Neural progenitor cell (in vitro differentiated cells): ENCODE measurements at places on chromosomes 1 and 21.

DNA sequence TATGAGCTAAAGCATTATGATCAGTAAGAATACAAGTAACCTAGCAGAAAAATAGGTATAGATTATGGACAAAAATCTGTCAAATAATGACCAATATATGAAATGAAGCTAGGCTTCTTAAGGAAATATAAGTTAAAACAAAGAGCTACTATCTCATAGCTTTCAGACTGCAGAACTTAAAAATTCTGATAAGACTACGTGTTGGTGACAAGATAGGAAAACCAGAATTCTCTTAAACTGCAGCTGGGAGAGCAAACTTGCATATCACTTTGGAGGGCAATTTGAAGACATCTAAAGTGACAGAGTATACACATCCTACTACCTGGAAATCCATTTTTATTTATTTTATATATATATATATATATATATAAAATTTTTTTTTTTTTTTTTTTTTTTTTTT, 65.5 kb downstream of the LTN1 start:
- no peak for DNase-seq

GRCh38 chr1:8903908-8904650, 25.6 kb upstream of the ENO1 start:
- no peak for DNase-seq

DNA sequence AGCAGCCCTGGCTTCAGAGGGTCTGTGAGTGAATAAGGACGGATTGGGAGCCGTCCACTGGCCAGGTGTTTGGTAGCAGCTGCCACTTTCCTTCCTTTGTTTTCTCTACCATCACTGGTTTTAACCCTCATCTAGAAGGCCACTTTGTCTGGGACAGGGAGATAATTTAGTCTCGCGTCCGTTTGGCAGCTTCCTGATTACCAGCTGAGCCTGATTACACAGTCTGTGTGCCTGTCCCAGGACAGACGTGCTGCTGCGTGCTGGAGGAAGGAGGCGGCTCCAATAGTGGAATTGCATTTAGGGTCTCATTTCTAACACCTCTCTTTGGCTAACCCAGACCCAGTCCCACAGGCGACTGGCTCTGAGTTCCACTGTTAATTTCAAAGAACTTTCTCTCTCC, 24.6 kb upstream of the CASQ2 start:
- no peak for DNase-seq

- DNase-seq = no peak
These were observed 96.5 kb upstream of the BTG3 start for GRCh38 chr21:17709266-17709611.

DNA sequence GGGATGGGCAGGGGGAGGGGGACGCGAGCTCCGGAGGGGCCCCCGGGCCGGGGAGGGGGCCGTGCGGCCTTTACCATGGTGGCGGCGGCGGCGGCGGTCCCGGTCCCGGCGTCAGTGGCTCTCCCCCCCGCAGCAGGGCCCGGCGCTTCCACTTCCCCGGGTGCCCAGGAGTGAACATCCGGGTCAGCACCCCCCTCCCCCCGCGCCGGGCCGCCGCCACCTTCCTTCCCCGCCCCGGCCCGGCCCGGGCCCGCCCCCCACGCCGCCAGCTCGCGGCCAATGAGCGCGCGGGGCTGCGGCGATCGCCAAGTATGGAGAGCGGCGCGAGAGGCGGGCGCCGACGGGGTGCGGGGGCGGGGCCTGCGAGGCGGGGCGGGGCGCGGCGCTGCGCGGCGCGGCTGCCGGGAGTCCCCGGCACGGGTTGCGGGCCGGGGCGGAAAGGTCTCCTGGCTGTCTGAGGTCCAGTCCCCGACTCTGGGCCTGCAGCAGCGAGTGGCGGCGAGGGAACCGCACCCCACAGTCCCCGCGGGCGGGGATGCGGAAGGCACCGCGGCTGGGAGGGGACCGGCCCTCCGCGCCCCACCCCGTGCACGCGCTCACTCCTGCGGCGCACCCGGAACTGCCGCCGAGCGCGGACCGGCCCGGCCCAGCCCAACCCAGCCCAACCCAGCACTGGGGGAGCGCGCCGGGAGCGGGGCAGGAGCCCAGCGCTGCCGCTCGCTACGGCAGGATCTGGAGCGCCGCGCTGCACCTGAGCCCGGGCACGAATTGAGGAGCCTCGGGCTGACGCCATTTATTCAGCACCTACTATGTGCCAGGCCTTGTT, at the start of gene CAPZB:
TSS of gene CAPZB (minus strand) at position 178 of the 826 bp plus-strand sequence. CDS start at position 77, 101 bp downstream.
- peak; percentile 97 for DNase-seq

GRCh38 chr1:21703318-21703963, 34.3 kb upstream of the RAP1GAP start:
- peak; percentile 35 for DNase-seq

GRCh38 chr1:5966543-5967205, 25.6 kb downstream of the NPHP4 start:
- no peak for DNase-seq

DNA sequence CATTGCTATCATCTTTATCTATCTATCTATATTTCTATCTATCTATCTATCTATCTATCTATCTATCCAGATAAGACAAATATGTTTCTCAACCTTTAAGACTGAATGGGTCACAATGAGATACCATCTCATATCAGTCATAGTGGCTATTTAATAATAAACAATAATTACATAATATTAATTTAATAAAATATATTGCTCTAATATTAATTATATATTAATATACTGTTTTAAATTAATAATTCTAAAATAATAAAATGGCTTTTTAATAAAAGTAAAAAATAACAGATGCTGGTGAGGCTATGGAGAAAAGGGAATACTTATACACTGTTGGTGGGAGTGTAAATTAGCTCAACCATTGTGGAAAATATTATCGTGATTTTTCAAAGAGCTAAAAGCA, 13.0 kb upstream of the PLPPR4 start:
- no peak for DNase-seq
